ENCODE measurements at places on chromosomes 1 and 21. TPM values are rescaled to one million over a fixed set of nuclear protein-coding genes. Genes with fewer than 3 reads are reported as not detected.

EPHA8 gene
- total RNA-seq, result not detected

HAO2 gene
- not detected for total RNA-seq

CD5L gene
- total RNA-seq, result not detected

ICOSLG gene
- 5.9 TPM for total RNA-seq

GRCh38 chr1:22169816-22170215, 26.9 kb upstream of the WNT4 start:
- no peak for DNase-seq
- H3K27me3 ChIP-seq, result peaks cover 2% of the 10 kb centered on the region
- no peak overlapping the region for H3K4me3 ChIP-seq
- H3K27ac ChIP-seq, result no peak overlapping the region
- no peaks in the 10 kb centered on the region for H3K4me1 ChIP-seq

DNA sequence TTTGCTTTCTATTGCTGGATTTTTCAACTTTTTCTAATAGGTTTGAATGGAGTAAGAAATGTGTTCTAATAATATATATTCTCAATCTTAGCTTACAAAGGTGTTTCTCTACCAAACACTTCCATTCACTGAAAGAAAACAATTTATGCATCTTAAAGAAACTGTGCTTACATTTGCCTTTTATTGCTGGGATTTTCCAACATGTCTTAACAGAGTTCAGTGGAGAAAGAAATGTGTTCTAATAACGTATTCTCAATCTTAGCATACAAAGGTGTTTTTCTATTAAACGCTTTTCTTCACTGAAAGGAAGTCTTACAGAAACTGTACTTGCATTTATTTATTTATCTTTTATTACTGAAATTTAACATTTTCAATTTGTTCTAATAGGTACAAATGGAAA, 5.6 kb downstream of the CD53 start:
- peaks cover 40% of the 10 kb centered on the region for H3K4me1 ChIP-seq
- no peak for DNase-seq
- peaks cover 67% of the 10 kb centered on the region for H3K36me3 ChIP-seq
- no peaks in the 10 kb centered on the region for H3K27me3 ChIP-seq
- peak overlapping the region; percentile 99 for H3K27ac ChIP-seq

DNA sequence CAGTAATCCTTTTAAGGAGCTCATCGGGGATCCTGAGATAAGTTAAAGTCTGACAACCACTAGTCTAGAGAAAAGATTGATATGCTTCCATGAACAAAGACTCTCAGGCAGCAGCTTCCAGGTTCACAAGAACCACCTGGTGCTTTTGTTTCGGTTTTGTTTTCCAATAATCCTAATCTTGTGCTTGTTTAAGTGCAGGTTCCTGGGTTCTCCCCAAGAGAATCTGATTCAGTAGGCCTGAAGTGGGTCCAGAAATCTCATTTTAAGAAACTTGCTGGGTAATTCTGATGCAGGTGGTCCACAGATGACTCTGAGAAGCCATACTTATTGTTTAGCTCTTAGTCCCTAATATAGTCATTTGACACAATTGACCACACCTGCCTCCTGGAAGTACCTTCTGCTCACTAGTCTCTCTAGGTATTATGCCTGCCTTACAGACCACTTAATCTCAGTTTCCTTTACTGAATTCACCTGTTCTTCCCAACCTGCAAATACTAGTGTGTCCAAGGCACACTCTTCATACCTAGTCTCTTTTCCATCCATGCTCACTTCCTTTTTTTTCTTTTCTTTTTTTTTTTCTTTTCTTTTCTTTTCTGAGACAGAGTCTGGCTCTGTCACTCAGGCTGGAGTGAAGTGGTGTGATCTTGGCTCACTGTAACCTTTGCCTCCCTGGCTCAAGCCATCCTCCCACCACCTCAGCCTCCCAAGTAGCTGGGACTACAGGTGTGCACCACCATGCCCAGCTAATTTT, 20.5 kb upstream of the FRRS1 start:
- H3K27me3 ChIP-seq, result peaks cover 24% of the 10 kb centered on the region
- no peaks in the 10 kb centered on the region for H3K36me3 ChIP-seq
- H3K4me1 ChIP-seq, result peaks cover 21% of the 10 kb centered on the region
- no peak for DNase-seq
- no peak overlapping the region for H3K27ac ChIP-seq

CTSS gene
- 38.4 TPM for total RNA-seq

TRIM46 gene
- 6.1 TPM for total RNA-seq

DCST2 gene
- total RNA-seq, result 0.36 TPM

GRCh38 chr1:163035446-163036249, 33.5 kb upstream of the RGS4 start:
- H3K4me1 ChIP-seq, result no peaks in the 10 kb centered on the region
- H3K27ac ChIP-seq, result no peak overlapping the region
- H3K4me3 ChIP-seq, result no peak overlapping the region
- peaks cover 2% of the 10 kb centered on the region for H3K27me3 ChIP-seq
- H3K36me3 ChIP-seq, result no peaks in the 10 kb centered on the region

DNA sequence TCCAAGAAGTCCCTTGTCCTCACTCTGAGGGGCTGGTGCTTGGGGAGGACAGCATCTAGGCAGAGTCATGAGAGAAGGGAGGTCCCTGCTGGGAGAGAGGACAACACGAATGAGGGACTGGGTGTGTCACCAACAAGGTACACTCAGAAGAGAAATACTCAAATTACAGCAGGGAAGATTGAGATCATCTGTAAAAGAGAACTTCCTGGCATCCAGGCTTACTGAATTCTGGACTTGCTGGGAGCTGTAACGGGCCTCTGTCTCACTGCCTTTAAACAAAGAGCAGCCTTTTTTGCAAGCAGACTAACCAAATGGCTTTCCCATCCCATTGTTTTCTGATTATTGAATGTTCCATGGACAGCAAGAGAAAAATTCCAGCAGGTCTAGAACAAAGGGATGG, 195.7 kb upstream of the RAB4A start:
- H3K4me3 ChIP-seq, result no peak overlapping the region
- DNase-seq, result no peak
- no peak overlapping the region for H3K27ac ChIP-seq
- no peaks in the 10 kb centered on the region for H3K27me3 ChIP-seq

- no peaks in the 10 kb centered on the region for H3K27me3 ChIP-seq
- H3K4me1 ChIP-seq, result peaks cover 9% of the 10 kb centered on the region
- H3K4me3 ChIP-seq, result no peak overlapping the region
- H3K27ac ChIP-seq, result no peak overlapping the region
Measured at GRCh38 chr21:34818662-34819158, 149.9 kb downstream of the CLIC6 start.

ZFP69 gene
- 4.2 TPM for total RNA-seq

DNA sequence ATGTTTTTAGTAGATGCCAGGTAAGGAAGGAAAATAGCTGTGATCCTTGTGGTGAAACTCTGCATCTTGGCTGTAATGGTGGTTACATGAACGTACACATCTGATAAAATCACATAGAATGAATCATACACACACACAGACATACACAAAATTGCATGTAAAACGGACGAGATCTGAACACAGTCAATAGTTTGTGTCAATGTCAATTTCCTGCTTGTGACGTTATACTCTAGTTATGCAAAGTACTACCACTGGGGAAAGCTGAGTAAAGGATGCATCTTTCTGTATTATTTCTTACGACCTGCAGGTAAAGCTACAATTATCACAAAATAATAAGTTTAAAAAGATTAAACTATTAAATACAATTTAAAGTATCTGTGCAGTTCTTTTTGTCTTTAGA, 493.7 kb upstream of the ZP4 start:
- H3K27me3 ChIP-seq, result no peaks in the 10 kb centered on the region
- no peaks in the 10 kb centered on the region for H3K4me1 ChIP-seq
- DNase-seq, result no peak
- no peak overlapping the region for H3K27ac ChIP-seq
- H3K36me3 ChIP-seq, result no peaks in the 10 kb centered on the region
- H3K4me3 ChIP-seq, result no peak overlapping the region

SLC25A34 gene
- 0.81 TPM for total RNA-seq

Data from activated CD8-positive, alpha-beta T cell treated with anti-CD3 and anti-CD28 coated beads for 36 hours (primary cell).